Left cardiac atrium (tissue), 4 donors: ENCODE measurements at places on chromosomes 6 and 20. TPM values are rescaled to one million over a fixed set of nuclear protein-coding genes. Genes with fewer than 3 reads are reported as not detected.

The DAAM2 gene
- total RNA-seq, result 15.8 TPM

The ID4 gene
- total RNA-seq, result 9.0 TPM

The ARHGAP18 gene
- total RNA-seq, result 12.4 TPM

The RSPH9 gene
- total RNA-seq, result 0.21 TPM

GRCh38 chr6:81252231-81252630 lies 500.2 kb downstream of the TENT5A start:
- DNase-seq, result no peak

The CDKN1A gene
- 31.5 TPM for total RNA-seq

DNA sequence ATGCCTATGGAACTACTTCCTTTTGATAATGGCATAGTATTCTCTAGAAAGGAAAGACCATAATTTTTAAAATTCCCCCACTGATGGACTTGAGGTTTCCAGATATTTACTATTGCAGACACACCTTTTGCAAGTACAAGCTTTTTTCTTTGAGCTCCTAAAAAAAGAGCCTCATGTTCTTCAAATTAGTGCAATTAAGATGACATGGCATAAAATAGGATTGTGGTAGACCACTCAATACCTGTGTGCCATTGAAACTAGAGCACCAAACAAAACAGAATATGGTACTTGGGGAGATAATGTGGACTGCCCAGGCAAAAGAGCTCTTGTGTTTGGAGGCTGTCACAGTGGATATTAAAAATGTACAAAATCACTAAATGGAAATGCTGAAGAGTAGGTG lies 19.0 kb upstream of the LAMA2 start:
- no peak for DNase-seq

DNA sequence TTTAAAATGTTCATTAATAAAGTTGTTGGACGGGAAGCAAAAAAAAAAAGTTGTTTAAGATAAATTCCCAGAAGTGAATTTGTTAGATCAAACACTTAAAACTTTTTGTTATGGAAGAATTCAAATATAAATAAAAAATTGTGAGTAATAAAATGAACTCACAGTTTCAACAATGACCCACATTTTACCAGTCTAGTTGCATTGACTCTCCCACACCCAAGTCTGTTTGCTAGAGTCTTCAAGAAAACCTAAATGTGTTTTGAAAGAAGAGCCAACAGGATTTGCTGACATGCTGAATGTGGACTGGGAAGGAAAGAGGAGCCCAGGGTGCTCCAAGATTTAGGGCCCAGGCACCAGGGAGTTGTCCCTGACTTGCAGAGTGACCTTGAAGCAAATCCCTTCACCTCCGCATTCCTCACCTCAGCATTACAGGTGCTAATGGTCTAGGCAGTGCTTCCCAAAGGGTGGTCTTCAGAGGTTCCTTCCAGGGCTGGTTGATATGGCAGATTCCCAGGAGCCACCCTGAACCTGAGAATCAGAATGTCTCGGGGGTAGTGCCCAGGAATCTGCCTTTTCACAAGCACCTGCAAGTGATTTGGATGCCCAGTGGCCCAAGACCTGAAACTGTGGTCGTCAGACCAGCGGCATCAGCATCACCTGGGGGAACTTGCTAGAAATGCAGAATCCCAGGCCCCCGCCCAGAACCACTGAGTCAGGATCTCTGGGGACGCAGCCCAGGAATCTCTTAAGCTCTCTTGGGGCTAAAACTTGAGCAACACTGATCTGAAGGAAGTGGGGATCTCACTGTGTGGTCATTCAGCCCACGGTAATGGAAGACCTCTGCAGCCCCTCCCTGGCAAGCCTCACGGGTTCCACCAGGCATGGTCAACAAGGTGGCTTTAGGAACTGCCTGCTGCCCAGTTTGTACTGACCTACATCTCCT lies 31.1 kb downstream of the POFUT1 start:
- DNase-seq, result no peak

DNA sequence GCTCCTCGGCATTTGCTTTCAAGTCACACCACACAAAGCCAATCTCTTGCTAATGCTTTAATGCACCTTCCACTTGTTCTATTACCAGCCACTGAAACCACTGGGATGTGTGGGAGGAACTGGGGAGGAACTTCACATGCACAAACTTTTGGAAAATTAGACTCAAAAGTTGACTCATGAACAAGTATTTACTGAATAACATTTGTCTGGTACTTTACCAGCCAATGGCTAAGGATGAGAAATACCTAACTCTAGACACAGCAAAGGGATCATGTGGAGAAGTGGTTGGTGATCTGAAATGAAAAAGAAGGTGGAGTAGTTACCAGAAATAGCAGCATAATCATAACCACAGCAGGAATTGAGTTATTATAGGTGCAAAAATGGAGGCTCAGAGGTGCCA lies 554.0 kb upstream of the NOX3 start:
- no peak for DNase-seq
